ENCODE measurements at places on chromosomes 1 and 21.
A peak's percentile ranks its signal among the peaks of the same experiment; 100 is the strongest.

DNA sequence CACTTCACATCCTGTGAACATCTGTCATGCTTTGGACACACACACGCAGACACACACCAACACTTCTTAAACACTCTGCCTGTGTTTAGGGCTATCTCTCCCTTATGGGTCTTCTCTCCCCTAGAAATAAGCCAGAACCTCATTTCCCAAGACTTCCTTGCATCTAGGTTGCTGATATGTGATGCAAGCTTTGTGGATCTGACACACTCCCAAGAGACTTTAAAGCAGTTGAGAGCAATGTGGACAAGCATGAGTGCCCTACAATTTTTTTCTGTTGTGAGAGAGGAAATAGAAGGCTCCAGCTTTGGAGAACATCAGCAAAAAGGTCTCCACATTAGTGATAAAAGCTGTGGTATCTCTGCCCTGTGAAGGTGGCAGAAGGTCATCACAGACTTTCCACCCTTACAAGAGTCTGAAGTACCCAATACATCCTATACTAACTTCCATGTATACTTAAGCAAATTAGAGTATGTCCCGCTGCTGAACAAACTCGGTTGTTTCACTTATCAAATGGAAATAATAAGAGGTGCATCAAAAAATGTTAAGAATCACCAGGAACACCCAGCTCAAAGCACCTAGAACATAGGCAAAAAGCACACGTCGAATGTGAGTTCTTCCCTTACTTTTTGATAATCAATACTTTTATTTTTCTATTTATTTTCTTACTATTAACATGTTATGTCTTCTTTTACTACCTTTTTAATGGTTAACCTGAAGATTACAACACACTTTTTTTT lies 267.6 kb downstream of the SETD4 start:
- DNase-seq = no peak

DNA sequence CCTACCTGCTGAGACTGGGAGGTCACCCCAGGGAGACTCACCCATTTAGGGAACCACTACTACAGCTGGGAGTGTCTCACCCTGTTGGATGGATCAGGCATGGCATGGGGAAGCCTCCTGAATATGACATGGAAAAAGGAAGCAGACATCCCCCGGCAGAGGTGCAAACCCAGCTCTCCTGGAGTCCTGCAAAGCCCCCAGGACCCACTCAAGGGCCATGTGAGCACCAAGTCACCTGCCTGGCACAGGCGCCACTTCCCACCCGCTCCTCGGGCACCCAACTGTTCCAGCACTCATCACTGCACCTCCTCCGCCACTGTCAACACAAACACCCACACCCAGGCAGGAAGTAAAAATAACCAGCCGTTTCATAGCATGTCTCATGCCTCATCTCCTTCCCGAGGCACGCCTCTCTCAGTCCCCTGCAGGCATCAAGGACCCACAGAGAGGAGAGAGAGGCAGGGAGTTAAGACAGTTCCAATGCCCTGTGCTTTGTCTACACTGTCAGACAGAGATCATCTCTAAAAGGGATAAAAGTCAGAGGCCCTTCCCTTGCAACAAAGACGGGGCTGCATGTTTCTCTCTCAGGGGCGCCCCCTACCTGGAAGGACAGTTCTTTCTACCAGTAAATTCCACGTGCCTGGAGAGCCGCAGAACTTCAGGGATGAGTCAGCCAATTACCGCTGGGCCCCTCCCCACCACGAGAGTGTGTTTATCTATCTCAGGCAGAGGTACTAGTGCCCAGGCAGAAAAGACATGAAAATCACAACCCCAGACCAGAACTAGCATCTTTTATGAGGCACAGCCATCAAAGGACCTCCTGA lies 150.1 kb upstream of the SOD1 start:
- DNase-seq = peak; percentile 44

- DNase-seq = no peak
These were observed 26.6 kb downstream of the ZFYVE9 start for GRCh38 chr1:52168373-52169080.

DNA sequence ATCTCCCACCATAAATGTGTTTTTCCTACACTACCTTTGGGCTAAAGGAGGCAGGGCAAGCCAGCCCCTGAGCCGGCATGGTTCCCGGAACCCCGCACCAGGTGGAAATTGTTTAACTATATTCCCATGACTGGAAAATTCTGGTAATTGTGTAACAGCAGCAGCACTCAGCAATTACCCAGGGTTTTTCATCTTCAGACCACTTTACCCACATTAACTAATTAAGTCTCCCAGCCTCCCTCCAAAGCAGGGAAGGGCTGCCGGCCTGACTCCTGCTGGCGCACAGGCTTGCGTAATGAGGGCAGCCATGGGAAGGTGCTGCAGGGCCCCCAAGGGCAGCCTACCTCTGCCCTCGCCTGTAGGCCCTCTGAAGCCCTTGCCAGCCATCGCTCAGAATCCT lies 140.7 kb upstream of the VAMP3 start:
- no peak for DNase-seq

DNA sequence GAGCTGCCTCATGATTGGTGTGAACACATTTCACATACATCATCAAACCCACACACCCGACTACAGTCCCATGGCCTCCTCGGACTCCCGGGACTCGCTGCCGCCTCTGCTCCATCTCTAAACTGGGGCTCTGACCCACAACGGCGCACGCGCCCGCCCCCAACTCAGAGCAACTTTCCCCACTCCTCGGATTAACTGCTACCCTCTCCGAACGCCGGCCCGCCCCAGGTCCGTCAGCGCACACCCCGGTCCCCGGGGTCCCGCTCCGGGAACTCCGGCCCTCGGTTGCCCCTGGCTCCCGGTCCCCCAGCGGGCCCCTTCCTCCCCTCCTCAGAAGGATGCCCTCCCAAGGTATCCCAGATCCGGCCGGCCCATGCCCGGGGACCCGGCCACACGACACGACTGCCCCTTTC lies 740 bp downstream of the DSTYK start:
- DNase-seq = peak; percentile 44

- DNase-seq = no peak
These were observed 59.7 kb upstream of the TNFSF4 start for GRCh38 chr1:173266841-173267240.

DNA sequence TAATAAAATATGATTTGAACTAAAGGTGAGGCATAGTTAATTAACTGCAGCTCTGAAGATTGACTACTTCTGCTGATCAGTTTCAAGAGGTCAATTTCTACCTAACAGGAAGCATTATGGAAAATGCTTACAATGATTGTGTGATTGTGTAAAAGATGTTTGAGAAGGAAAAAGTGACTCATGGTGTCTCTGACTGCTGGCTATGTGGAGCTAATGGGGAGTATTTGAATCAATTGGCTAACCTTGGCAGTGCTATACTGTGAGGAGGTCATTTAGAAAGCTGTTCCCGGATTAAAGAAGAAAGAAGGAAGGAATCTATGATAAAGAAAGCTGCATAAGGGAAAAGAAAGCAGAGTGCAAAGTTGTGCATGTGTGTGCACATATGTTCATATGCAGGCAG lies 376.5 kb downstream of the ADGRL2 start:
- no peak for DNase-seq

- no peak for DNase-seq
These were observed 27.7 kb downstream of the KNCN start for GRCh38 chr1:46523496-46524353.
